H1 (cell line): ENCODE measurements at places on chromosomes 6 and 20. TPM values are rescaled to one million over a fixed set of nuclear protein-coding genes. Genes with fewer than 3 reads are reported as not detected.

DNA sequence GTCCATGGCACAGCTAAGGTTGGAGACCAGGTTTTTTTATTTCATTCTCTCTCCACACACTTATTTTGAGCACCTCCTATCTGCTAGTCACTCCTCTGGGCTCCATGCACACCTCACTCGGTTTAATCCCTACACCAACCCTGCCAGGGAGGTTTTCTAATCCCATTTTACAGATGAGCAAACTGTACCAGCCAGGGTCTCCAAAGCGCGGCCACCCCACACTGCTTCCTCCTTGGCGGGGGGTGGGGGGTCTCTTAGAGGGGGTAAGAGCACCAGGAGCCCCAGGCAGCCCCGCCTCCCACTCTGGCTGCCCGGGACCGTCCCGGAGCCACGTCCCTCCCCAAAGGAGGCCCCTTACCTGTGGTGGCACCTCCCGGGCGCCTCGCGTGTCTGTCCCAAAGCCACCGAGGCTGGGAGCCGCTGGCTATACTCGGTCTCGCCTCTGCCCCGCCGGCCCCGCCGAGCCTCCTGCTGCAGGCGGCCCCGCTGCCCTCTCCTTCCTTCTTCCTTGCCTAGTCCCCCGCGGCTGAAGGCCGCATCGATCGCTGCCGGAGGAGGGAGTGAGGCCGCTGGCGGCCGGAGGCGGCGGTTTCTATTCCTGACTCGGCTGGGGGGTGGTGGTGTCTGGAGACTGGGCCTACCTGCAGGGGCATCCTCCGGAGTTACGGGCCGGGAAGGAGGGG, at the start of gene KCNS1:
KCNS1 (minus strand) TSS at position 565 of the 683 bp plus-strand sequence. CDS start 1,891 bp downstream, outside the sequence.
- peaks cover 5% of the 10 kb centered on the region; the same call in 1 of the 2 replicates for H3K36me3 ChIP-seq
- peaks cover 38% of the 10 kb centered on the region for H3K27me3 ChIP-seq
- peaks cover 6% of the 10 kb centered on the region for H3K4me1 ChIP-seq
- peak within 1 kb of the TSS; percentile 57 for H3K4me3 ChIP-seq
- no peak within 1 kb of the TSS for H3K27ac ChIP-seq

Gene TRIM38
- 0.25 and 0.56 TPM in 2 replicates for polyA plus RNA-seq

Gene NT5E
- polyA plus RNA-seq = 0.74 and 1.3 TPM in 2 replicates

DNA sequence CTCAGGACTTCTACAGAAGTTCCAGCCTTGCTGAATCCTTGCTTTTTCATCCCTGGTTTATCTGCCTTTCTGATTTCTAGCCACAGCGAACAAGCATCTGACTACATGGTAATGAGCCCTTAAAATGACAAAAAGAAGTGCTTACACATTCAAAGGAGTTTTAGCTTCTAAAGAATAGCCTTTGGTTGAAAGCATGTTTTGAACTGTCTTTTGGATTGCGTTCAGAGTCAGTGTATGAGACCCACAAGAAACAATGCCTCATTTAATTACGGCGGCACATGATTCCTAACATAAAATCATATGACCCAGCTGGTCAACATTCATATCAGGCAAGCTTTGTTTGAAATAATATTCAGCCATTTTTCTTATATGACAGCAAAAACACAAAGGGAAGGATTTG, 784.2 kb downstream of the KIF16B start:
- no peaks in the 10 kb centered on the region; the same call in 1 of the 2 replicates for H3K36me3 ChIP-seq
- H3K27me3 ChIP-seq = no peaks in the 10 kb centered on the region
- no peak for DNase-seq
- no peak overlapping the region for H3K4me3 ChIP-seq
- H3K4me1 ChIP-seq = no peaks in the 10 kb centered on the region; the same call in 1 of the 2 replicates

DNA sequence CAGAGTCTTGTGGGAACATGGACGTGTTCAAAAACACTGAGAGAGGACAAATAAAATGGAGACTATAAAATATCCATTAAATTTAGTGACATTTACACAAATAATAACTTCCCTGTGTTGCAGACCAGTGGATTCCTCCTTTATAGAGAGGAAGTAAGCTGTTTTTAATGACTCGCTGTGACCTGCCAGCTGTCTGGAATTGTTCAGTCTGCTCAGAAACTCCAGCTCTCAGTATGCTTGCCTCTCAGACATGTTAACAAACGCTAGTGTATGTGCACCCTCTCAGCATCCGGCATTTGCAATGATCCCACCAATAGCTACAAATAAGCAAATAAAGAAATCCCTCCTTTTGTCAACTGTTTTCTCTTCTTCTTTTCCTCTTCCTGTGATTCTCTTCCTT, 158.0 kb upstream of the TCF21 start:
- H3K27me3 ChIP-seq = no peaks in the 10 kb centered on the region
- H3K27ac ChIP-seq = no peak overlapping the region
- no peaks in the 10 kb centered on the region for H3K36me3 ChIP-seq

Gene RIPOR3
- polyA plus RNA-seq = 3.6 and 5.6 TPM in 2 replicates

Gene SLC16A10
- polyA plus RNA-seq = 14.6 and 23.2 TPM in 2 replicates

- H3K4me3 ChIP-seq = no peak overlapping the region
- no peak for DNase-seq
- H3K27me3 ChIP-seq = no peaks in the 10 kb centered on the region
- H3K4me1 ChIP-seq = peaks cover 3% of the 10 kb centered on the region
- no peak overlapping the region for H3K27ac ChIP-seq
Observed at GRCh38 chr6:12014027-12014872, 2.1 kb downstream of the HIVEP1 start.

GRCh38 chr6:159756508-159756907, 5.3 kb upstream of the ACAT2 start:
- H3K4me3 ChIP-seq = no peak overlapping the region
- no peak for DNase-seq
- H3K27me3 ChIP-seq = no peaks in the 10 kb centered on the region
- peaks cover 48% of the 10 kb centered on the region for H3K36me3 ChIP-seq

DNA sequence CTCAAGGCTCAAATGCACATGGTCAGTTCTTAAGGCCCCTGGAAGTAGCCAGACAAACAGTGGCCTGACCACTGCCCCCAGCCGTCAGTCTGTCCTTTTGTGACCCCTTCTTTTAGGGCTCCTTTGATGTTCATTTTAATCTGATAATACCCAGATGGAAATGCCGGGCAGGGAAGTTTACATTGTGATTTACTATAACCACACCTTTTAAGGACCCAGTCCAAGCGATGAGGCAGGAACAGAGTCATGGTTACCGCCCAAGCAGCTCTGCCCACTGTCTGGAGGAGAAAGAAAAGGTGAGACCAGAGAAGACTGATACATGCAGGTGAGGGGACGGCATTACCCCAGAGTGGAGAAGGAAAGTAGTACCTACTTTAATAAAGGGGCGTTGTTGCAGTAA, 110.6 kb downstream of the PLEKHG1 start:
- H3K27me3 ChIP-seq = no peaks in the 10 kb centered on the region
- no peak overlapping the region for H3K27ac ChIP-seq
- H3K4me3 ChIP-seq = no peak overlapping the region
- no peaks in the 10 kb centered on the region for H3K36me3 ChIP-seq
- H3K4me1 ChIP-seq = 0 out of 2 replicates have a peak, but pooled peaks cover 6% of the 10 kb centered on the region

DNA sequence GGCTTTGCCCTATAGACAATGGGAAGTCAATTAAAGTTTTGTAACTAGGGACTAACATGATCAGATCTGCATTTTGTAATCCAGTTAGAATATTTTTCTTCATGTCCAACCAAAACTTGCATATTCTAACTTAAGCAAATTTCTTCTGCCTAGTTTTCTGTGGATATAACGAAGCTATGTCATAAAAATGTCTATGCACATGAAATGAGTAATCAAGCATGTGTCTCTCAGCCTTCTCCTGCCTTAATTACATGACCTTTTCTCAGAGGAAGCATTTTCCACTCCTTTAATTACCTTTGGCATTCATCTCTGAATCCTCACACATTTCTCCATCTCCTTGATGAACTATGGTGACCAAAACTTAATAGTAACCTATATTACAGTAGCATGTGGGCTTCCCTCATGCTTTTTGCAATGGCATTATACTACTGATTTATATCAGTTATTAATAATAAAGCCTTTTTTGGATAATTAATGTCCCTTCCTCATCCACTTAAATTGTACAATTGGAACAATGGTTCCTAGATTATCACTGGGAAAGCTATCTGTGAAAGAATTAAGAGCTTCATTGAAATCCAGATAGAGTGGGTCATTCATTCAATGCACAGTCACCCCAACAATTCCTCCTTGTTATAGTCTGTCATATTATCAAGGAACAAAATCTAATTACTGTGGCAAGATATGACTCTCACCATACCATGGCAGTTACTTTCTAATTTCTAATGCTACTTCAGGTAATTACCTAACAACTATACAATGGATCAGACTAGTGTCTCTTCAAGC, 19.1 kb upstream of the FBXO9 start:
- DNase-seq = no peak
- H3K36me3 ChIP-seq = no peaks in the 10 kb centered on the region
- no peak overlapping the region for H3K27ac ChIP-seq
- no peak overlapping the region for H3K4me3 ChIP-seq
- H3K4me1 ChIP-seq = peaks cover 4% of the 10 kb centered on the region
- H3K27me3 ChIP-seq = no peaks in the 10 kb centered on the region

DNA sequence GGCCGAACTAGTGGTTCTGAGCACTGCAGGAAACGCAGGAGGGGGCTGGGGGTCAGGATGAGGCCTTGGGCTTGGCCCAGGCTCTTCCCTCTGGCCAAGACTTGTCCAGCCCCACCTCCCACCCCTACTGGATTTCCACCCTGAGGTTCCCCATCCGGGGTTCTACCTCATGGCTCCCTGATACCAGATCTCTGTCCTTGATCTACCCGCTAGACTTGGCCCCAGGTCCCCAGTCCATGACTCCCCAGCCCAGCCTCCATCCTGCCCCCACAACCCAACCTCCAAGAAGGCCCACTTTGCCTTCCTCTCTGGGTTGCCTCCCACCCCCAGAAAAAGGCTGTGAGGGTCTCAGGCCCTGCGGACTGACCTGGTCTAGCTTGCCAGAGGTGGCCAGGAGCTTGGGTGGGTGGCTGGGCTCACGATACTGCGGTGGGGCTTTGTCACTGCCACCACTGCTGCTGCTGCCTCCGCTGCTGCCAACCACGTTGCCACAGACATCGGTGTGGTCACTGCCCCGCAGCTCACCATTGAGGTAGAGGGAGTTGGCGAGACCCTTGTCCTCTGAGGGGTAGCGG, 6.8 kb upstream of the FASTKD5 start:
- H3K4me1 ChIP-seq = peaks cover 5% of the 10 kb centered on the region
- H3K36me3 ChIP-seq = no peaks in the 10 kb centered on the region; the same call in 1 of the 2 replicates
- H3K27me3 ChIP-seq = no peaks in the 10 kb centered on the region
- no peak for DNase-seq

Gene KCNK16
- polyA plus RNA-seq = not detected in 2 replicates

Gene B3GAT2
- polyA plus RNA-seq = 0.47 and 0.83 TPM in 2 replicates

GRCh38 chr6:137471497-137471896, 22.7 kb downstream of the OLIG3 start:
- H3K27ac ChIP-seq = no peak overlapping the region
- H3K4me1 ChIP-seq = peaks cover 5% of the 10 kb centered on the region
- H3K4me3 ChIP-seq = no peak overlapping the region
- no peak for DNase-seq
- no peaks in the 10 kb centered on the region; the same call in 1 of the 2 replicates for H3K27me3 ChIP-seq

Gene PKIB
- polyA plus RNA-seq = 13.5 and 14.5 TPM in 2 replicates

DNA sequence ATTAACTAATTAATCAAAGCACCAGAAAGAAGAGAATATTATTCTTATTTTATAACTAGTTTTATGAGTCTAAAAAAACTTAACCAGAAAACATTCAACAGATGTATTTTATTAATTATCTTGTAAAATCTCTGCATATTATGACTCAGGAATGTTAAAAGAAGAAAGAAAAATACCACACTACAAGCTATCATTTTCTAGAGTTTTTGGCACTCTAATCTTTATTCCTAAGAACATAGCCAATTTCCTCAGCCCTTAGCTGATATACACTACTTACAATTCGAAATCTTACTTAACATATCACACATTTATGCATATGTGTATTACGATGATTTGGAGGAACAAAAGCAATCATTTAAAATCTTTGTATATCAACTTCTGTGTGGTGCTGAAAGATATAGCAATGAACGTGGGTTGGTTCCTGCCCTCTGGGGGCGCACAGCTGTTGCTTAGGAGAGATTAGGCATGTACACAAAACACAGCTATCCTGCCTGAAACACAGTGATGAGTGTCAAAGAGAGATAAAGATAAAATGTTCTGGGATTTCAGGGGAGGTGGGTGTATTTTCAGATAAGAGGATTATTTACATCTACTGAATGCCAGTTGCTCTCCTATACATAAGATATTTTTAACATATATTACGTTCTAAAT, 404.5 kb downstream of the SYNE1 start:
- no peak overlapping the region for H3K4me3 ChIP-seq
- no peaks in the 10 kb centered on the region for H3K36me3 ChIP-seq
- H3K4me1 ChIP-seq = no peaks in the 10 kb centered on the region
- no peak for DNase-seq
- H3K27me3 ChIP-seq = no peaks in the 10 kb centered on the region
- H3K27ac ChIP-seq = no peak overlapping the region

Gene HLA-DQA2
- not detected in 2 replicates for polyA plus RNA-seq
